ENCODE measurements at places on chromosomes 1 and 21.

DNA sequence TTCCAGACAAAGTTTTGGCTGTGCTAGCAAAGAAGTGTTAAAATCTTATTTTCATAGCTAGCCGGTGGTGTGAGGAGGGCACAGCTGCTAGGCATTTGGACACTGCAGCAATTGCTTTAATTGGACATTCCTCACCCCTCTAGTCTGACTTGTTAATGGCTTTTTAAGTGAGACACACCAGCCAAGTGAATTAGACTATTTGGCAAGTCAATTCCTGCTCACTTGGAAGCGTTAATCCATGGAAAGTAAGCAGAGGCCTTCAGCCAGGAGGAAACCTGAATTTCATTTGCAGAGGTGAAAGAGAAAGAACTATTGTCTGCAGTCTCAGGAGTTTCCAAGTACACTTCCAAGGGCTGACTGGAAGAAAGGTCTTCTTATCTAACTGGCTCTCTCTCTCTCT lies 175.7 kb downstream of the ST6GALNAC3 start:
- DNase-seq = no peak

GRCh38 chr21:17454315-17455027 lies 58.4 kb upstream of the CXADR start:
- DNase-seq = peak; percentile 95

GRCh38 chr1:56948403-56949023 lies 17.3 kb downstream of the C8B start:
- peak; percentile 74 for DNase-seq

DNA sequence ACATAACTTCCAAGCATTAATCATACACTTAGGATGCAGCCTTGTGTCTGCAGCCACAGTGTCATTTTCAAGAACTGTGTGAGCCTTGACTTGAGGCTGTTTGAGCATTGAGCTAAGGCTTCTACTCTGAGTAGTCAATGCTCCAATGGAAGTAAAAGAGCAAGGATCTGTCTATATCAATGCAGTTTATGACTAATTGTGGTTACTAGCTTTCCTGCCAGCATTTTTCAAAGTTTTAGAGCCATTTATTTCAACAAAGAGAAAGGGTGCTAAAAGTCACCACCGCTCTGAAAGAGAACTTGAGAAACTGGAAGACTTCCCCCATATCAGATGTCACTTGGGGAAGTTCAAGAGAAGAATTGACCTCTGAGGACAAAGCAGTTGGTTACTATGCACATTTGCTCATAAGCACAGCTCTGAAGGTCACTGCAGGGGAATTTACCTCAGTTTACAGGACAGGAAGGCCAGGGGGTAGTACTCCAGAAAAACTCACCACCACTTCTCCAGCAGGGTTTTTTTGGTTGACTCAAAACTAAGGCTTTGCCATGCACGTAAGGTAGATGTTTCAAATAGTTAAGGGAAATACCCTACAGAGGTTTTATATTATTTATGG lies 24.5 kb upstream of the RGS1 start:
- peak; percentile 95 for DNase-seq

- no peak for DNase-seq
These were observed 7.8 kb downstream of the ABCD3 start for GRCh38 chr1:94425821-94426484.

All from fibroblast of skin of right biceps (primary cell).